ENCODE measurements at places on chromosomes 1 and 21.

GRCh38 chr1:41981796-41982195, 63.1 kb upstream of the HIVEP3 start:
- no peak for DNase-seq

DNA sequence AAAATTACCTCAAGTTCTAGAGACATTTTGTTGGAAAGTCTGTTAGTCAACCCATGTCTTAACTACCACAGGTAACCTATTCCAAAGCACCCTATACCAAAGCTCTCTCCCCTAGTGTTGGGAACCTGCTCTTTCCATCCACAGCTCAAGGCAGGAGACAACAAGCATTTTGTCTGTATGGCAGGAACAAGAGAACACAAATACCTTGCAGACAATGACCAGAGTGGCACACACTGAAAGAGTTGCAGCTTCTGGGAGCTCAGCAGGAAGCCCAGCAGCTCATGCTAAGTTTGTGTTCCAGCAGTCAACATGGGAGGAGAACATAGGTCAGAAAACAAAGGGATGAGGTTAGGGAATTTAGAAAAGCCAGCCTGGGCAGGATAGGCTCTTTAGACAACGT, 300.8 kb downstream of the HHIPL2 start:
- DNase-seq: no peak

DNA sequence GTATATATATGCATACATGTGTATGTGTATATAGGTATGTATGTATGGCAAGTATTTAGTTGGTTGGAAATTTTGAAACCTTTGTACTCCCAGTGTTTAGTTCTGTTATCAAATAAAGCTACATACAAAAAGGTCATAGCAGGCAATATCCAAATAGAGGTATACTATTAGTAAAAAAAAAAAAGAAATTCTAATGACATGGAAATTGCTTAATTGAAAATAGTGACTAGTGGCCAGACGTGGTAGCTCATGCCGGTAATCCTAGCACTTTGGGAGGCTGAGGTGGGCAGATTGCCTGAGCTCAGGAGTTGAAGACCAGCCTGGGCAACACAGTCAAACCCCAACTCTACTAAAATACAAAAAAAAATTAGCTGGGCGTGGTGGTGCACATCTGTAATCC, 351.6 kb upstream of the NR5A2 start:
- no peak for DNase-seq

DNA sequence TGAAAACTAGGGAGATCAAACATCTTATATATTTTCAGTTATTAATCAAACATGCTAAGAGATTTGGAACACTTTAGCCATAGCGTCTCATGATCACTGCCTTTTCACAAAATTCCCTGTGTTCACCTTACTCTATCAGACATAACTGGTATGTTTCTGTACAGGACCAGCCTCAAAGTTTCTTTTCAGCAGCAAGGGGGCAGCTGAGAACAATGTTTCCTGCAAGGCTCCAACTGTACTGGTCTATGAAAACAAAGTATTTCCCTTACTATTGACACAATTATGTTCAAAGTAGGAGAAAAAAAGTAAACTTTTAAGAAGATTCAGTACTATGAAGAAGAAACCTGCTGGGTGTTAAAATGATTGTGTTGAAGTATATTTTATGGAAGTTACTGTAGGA, 98.5 kb downstream of the ATF6 start:
- DNase-seq: peak; percentile 6

GRCh38 chr1:119046785-119047438, 58.8 kb upstream of the TBX15 start:
- peak; percentile 24 for DNase-seq

DNA sequence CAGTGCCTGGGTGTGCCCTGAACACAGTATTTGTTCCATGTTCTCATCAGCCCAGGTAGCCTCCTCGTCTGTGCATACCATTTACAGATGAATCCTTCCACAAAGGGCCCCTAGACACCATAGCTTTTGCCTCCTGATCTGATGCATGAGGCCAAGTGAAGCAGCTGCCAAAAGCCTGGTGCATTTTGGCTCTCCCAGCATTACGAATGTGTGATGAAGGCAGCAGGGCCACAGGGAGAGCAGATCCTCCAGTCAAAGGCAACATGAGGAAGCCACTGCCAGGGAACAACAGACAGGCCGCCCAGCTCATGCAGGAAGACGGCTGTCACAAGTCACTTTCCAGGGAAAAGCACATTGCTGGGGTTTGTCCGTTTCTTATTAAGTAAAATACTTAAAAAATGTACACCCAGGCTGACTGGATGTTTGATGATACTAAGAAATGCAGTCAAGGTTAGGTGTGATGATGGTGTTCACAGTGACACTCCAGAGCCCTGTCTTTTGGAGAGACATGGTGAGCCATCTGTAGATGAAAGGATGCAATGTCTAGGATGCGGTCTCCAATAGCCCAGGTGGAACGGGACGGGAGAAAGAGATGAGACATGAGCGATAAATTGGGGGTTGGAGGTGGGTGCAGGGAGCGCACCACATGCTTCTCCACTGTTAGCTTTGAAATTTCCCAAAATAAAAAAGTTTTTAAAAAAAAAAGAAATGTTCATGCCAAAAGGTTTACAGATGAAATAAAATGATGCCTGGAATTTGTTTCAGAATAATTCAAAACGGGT, 48.7 kb downstream of the NPHP4 start:
- no peak for DNase-seq

GRCh38 chr1:210291786-210292230, 36.9 kb upstream of the HHAT start:
- no peak for DNase-seq

DNA sequence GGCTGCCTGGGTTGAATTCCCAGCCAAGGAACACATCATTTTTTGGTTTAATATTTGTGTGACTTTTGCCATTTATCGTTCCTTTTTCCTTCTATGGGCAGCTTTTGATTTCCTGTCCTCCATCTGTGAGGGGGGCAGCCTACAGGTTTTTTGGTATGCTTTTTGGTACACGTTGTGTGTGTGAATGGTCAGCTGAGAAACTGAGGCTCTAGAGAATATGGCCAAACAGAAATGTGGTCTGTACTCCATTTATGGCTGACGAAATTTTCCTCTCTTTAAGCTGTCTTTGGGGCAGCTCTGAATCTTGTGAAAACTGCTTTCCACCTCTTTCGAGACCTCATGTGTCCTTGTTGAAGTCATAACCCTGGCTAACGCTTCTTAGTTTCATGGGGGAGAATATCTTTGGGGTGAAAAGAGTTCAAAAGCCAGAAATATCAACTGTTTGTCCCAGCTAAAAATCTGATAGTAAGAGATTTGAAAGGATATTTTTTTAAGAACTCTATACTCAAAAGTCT, 26.6 kb downstream of the NRDC start:
- no peak for DNase-seq

DNA sequence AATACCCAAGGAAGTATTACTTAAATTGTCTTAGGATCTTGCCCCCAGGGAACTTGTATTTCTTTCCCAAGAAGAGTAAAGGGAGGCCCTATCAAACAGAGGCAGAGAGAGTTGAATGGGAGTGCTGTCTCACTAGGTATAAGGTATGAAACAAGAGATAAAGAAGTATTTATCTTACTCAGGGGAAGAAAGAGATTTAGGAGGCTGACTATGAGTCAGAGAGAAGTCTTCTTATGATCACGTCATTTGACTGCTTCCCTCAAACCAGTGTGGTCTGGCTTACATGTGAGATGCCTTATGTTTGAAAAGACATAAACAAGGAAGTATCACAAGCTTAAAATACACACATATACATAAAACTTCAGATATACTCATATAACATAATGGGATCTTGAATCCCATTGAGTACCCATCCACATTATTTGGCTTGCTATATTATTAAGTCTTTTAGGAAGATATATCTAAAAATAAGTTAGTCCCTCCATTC, 29.6 kb downstream of the DUSP10 start:
- DNase-seq: no peak

DNA sequence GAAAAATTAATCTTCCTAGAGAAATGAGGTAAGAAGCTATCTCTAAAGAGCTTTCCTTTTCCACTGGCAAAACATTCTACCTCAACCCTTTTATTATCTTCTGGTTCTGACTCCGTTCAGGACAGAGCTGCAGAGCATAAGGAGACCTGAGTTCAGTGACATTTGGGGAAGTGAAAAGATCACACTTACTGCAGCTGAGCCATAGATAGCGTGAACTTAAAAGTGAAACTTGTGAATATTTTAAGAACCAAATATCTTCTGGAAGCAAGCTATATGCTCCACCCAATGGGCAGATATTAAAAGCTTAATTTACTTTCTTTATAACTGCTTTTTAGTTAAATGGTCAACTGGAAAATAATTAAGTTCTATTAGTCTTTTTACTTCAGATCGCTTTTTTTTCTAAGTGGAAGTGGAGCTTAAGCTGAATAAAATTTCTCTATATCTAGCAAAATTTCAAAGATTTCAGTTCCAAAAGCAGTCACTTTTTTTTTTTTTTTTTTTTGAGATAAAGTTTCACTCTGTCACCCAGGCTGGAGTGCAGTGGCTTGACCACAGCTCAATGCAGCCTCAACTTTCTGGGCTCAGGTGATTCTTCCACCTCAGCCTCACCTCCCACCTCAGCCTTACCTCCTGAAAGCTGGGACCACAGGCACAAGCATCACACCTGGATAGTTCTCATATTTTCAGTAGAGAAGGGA, 11.9 kb downstream of the PTPN22 start:
- no peak for DNase-seq

DNA sequence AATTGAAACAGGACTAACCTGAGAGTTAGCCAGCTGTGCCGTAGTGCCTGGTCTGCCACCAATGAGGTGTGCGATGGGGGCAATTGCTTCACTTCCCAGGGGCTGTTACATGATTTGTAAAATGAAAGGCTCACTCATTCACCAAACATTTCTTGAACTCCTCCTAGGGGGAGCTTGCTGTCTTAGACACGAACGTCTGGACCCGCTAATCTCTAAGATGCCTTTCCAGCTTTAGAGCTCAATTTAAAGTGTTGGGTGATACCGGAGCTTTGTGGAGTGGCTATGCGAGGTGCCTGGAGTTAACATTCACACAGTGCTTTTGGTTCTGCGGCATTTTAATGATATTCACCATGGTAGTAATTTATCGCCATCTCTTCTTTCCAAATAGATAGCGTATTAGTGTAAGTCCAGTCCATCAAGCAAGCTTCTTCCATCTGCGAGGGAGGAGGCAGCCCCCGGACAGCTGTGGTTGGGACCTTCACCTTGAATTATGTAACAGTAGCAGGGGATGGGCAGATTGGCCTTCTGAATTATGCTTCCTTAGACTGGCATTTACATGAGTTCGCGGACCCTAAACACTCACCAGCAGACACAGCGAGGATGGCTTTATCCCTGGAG, 179.9 kb downstream of the ADSS2 start:
- no peak for DNase-seq

- DNase-seq: no peak
Measured at GRCh38 chr1:89596698-89597097, 36.2 kb upstream of the LRRC8C start.

DNA sequence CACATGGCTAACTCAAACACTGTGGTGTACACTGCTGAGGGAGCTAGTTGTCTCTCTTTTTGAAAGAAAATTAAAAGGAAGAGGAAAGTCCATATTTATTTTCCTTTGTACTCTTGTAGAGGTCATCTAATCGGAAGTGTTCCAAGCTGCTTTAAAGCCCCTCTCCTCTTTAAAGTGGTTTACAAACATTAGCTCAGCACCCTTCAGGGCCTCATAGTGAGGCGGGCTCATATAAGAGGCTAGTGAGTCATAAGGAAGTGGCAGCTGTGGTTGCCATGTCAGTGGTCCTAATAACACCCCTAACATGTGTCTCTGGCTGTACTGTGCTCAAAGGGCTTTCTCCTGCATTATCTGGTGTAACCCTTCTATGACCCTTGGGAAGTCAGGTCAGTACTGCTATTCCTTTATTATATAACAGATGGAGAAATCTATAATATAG, 104.4 kb upstream of the SERBP1 start:
- no peak for DNase-seq

DNA sequence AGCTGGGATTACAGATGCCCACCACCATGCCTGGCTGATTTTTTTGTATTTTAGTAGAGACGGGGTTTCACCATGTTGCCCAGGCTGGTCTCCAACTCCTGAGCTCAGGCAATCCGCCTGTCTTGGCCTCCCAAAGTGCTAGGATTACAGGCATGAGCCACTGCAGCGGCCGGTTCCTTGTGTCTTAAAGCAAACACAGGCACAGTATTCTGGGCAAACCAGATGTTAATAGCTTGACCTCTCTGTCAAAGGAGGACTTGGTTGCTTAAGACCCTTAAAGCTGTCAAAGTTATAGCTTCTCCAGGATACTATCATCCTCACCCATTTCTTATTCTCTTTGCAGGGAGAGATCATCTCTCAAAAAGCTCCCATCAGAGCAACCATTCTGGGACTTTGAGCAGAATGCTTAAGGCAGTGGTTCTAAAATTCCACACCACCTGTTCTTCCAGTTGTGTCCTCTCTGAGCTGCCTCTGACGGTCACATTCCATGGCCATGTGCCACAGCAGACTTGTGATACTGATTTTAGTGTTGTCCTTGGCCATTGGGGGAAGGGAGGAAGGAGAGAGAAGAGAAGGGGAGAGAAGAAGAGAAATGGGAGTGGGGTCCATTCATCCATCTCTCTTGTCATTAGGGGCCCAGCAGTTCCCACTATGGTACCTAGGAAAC, 81.8 kb downstream of the PBX1 start:
- no peak for DNase-seq

- DNase-seq: no peak
Measured at GRCh38 chr1:185636848-185637247, 97.3 kb upstream of the HMCN1 start.

DNA sequence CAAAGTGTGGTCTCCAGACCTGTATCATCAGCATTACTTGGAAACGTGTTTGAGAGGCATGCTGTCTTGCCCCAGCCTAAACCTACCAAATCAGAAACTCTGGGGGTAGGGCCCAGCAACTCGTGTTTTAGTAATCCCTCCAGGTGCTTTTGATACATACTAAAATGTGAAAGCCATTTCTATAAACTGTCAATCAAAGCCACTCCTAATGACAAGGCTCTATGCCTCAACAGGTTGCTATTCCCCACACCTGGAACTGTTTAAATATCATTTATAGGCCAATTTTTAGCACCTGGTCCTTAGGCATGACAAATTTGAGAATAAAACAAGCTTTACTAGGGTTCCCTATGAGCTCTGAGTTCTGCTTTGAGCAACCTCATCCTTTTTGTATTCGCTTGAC, 158.7 kb upstream of the NR5A2 start:
- DNase-seq: no peak

DNA sequence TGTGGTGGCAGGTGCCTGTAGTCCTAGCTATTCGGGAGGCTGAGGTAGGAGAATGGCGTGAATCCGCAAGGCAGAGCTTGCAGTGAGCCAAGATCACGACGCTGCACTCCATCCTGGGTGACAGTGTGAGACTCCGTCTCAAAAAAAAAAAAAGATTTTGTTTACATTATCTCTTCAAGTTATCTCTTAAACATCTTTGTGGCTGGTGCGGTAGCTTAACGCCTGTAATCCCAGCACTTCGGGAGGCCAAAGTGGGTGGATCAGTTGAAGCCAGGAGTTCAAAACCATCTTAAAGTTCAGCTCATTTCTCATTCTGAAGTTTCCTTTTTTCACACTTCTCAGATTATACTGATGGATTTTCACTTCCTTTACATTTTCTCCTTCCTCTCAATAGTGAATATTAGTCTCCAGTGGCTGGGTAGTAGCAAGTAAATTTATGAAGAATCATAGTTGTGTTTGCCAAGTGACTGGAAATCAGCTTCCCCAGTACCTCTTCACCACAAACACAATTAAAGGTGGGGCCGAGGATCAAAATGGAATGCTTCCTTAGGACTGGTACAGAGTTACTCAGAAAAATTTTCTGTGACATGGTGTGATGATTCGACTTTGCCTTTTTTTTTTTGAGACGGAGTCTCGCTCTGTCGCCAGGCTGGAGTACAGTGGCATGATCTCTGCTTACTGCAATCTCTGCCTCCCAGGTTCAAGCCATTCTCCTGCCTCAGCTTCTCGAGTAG, 13.8 kb downstream of the PIP5K1A start:
- DNase-seq: no peak

Data from spinal cord (tissue), 10 donors.